ENCODE measurements at places on chromosomes 4 and X. TPM values are rescaled to one million over a fixed set of nuclear protein-coding genes. Genes with fewer than 3 reads are reported as not detected.

GRCh38 chr4:77418333-77418732 lies 187.3 kb upstream of the CXCL13 start:
- peak; percentile 14 for DNase-seq

GRCh38 chr4:128332081-128332480 lies 44.5 kb upstream of the PGRMC2 start:
- no peak for DNase-seq

DNA sequence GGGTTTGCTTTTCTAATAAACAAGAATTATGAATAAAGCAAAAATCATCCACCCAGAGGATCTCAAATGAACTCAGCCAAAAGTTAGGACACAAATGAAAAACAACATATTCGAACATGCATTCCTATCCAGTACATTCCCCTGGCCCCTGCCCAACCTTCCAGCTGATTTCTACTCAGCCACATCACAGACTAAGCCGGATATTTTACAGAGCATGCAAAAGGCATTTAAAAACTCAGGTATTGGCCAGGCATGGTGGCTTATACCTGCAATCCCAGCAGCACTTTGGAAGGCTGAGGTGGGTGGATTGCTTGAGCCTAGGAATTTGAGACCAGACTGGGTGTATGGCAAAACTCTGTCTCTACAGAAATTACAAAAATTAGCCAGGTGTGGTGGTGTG lies 54.6 kb downstream of the RELL1 start:
- DNase-seq, result peak; percentile 73

DNA sequence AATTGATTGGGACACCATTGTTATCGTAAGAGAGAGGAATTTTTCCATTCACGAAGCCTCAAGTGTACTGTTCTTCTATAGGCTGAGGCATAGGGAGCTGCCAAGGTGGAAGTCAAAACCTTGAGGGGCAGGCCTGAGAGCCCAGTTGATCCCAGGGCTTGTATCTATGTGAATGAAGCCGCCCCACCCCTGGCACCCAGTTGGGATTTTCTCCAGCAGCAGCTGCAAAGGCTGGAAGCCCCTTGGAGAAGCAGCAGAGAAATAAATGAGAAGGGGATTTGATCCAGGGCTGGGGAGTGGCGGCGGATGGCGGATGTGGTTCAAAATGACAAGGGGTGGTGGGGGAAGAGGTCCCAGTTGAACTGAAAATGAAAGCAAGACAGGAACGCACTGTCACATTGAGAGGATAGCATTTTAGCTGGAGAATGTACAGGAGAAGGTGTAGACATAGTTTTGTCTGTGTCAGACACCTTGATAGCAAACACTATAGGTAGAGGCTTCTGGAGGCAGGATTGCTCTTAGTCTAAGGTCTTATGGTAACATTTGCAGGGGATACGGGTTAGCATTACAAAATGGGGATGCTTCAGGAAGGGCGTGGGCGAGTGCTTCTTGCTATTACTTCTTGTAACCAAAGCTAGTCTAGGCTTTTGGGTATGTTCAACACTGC lies 32.6 kb downstream of the DOCK11 start:
- DNase-seq, result no peak

- DNase-seq, result no peak
These were observed 219.7 kb upstream of the NDST3 start for GRCh38 chr4:117814277-117815246.

DNA sequence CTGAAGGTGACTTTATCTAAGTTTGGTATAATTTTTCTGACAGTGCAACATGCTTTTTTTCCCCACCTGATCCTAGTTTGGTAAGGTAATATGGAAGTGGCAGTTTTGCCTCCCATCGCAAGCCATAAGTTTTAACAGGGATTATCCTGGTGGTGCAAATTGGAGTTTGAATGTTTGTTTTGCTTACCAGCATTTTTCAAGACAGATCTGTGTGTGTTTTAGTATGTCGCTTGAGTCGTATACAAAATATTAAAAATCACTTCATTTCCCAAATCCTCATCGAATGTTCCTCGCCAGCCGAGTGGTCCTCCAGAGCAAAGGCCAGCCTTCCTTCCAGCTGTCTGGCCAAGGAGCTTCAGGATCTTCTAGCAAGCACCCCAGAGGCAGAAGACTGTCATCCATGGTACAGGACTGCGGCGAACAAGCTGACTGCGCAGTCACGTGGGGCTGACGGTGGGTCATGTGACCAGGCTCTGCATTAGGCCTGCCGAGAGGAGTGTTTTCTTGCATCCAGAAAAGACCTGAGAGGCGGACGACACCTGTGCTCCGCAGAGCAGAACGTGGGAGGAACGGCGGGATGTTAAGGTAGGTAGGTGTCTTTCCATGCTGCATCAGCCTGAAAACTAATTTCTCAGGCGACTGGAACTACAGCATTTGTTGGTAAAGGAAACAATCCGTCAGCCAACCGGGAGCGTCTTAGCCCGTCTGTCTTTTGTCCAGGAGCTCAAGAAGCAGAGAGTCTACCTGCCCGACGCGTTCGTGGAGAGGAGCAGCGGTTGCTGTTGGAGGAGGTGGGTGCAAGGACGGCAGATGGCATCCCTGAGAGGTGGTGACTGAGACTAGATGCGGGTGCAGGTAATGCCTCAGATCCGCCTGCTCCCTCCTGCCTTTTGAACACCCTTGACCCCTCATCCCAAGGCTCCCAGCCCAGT lies at the start of gene GPRASP3:
Gene GPRASP3 (plus strand): TSS at position 507 of the 932 bp plus-strand sequence. CDS start 28,253 bp downstream, outside the sequence.
- peak; percentile 84 for DNase-seq

Gene ZIC3
- total RNA-seq, result 0.04 TPM

Gene KLKB1
- total RNA-seq, result 0.09 TPM

Gene CLDN34
- total RNA-seq, result not detected

- no peak for DNase-seq
These were observed 48.9 kb upstream of the SPIN3 start for GRCh38 chrX:57044245-57044644.

GRCh38 chr4:156718226-156718625 lies 253.4 kb downstream of the PDGFC start:
- no peak for DNase-seq

DNA sequence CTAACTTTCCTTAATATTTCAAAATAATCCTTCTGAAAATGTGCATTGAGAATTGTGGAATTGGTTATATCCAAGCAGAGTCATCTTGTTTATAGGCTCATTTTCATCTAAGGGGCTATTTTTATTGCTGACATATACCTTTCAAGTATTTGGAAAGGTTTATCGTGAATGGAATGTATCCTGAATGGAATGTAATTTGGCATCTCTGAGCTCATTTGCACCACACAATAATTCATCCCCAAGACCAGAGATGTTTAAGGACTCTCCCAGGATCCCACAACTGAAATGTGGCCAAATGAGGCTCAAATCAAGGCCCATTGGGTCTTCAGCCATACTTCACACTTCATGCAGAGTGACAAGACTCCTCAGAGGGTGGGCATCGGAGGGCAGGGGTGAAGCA lies 7.5 kb upstream of the SETD7 start:
- no peak for DNase-seq

- DNase-seq, result peak; percentile 54
These were observed 95.8 kb downstream of the DHX15 start for GRCh38 chr4:24488399-24489164.

DNA sequence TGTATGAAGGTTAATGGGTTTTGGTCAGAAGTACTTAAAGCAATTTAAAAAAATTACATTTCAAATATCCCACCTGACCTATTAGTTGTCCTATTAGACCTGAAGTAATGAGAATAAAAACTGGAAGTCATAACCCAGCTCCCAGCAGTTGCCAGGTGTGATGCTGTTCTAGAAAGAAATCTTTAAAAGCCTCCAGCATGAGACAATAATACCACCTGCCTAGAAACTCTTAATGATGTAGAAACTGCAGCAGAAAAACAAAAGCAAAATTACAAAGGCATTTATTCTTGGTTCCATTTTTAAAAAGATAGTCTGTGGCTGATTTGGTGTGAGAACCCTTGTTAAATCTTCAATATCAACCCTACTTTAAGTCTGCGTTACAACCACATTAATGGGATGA lies 1137.7 kb upstream of the TENM3 start:
- no peak for DNase-seq

- DNase-seq, result no peak
These were observed 13.8 kb downstream of the CXCL13 start for GRCh38 chr4:77619408-77619807.

DNA sequence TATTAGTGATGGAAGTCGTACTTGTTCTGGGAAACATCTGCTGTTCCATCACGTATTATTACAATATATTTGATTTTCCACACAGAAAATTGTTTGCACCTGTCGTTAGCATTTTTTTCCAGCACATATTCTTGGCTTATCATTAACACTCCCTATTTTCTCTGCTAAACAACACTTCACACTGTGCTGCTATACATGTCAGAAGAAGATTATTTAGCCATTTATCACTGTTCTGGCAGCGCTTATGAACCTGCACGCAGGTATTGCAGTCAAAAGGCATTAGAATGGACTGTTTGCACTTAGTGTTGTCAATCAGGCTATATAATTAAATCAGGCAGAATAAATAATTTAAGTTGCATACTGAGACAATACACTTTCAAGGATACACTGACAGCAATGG lies 218.6 kb downstream of the CHM start:
- DNase-seq, result no peak

Gene LAMTOR3
- 29.6 TPM for total RNA-seq

Gene HEPH
- total RNA-seq, result 6.3 TPM

DNA sequence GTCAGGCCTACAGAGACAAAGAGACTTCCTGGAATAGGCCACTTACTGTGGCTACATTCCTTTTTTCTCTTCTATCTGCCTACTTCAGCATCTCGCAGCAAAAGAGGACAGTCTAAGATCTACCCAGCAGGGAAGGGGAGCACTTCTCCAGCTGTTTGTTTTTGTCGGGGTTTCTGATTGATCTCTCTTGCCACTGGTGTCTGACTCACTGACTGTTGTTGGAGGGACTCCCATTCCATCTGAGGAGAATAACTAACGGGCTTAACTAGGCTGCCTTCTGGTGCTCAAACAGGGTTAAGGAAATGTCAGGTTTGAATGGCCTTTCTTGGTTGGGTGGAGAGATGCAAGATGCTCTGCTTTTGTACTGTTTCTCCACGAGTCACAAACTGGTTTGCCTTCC lies 100.2 kb upstream of the TMEM164 start:
- no peak for DNase-seq

GRCh38 chrX:57270980-57271379 lies 15.5 kb upstream of the FAAH2 start:
- no peak for DNase-seq

Gene APBB2
- total RNA-seq, result 50.6 TPM

GRCh38 chr4:113467581-113467980 lies 294.0 kb downstream of the CAMK2D start:
- peak; percentile 57 for DNase-seq

- DNase-seq, result peak; percentile 94
These were observed 134.2 kb downstream of the CHIC2 start for GRCh38 chr4:53929955-53930798.

GRCh38 chr4:109560687-109561461 lies 828 bp downstream of the MCUB start:
- peak; percentile 80 for DNase-seq

- no peak for DNase-seq
These were observed 4.2 kb upstream of the AKAP17A start for GRCh38 chrX:1587161-1587560.

Gene FAM47E
- 1.9 TPM for total RNA-seq

DNA sequence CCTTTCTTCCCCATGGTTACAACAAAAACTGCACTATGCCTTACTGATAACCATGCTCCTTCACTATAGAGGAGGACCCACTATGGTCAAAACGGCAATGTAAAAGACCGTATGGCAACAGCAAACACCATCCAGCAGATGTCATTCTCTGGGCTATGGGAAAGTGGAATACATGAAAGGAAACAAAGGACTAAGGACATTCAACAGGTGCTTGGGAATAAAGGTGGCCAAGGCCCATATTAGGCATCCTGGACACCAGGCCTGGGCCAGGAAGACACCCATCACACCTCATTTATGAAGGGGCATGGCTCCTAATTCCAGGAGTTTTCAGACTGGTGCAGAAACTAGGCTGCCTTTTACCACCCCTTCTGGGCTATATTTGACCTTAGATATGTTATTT lies 268.4 kb downstream of the PPP3CA start:
- no peak for DNase-seq

DNA sequence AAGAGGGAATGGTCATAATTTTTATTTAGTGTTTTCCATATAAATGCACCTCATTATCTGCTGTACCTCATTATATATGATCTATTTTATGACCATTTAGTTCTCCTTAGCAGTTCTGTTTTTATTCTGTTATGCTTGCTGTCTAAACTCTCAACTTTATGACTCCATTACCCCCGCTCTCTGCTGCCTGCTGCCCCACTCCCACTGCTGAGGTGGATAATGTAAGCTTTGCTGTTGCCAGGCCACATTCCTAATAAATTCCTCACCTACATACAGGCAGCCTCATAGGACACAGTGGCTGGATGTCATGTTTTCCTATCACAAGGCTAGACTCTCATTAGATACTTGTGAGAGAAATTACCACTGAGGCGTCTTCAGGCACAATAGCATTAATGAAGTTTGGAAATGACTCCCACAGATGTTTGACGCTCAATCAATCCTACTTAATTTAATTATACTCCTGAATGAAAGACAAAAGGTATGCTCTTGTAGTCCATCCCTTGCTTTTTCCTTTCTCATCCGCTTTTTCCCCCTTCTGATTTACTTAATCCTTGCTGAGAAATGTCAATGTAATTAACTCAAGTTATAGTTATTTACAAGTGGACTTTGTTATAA lies 497.5 kb upstream of the IGFBP7 start:
- no peak for DNase-seq

All from muscle of leg (tissue), 16 donors.